Spleen (tissue), 13 donors: ENCODE measurements at places on chromosomes 12 and 14. TPM values are rescaled to one million over a fixed set of nuclear protein-coding genes. Genes with fewer than 3 reads are reported as not detected.

Gene CSRP2
- total RNA-seq = 11.6 TPM

Gene REP15
- total RNA-seq = 4.2 TPM

Gene PTCSC3
- total RNA-seq = not detected

Gene SRRM4
- not detected for total RNA-seq

Gene UNC79
- not detected for total RNA-seq

GRCh38 chr12:107372229-107372658 lies 278.9 kb upstream of the CRY1 start:
- DNase-seq = no peak
- H3K4me1 ChIP-seq = peaks cover 32% of the 10 kb centered on the region
- peak overlapping the region; percentile 58 for H3K27ac ChIP-seq
- no peaks in the 10 kb centered on the region for H3K36me3 ChIP-seq

DNA sequence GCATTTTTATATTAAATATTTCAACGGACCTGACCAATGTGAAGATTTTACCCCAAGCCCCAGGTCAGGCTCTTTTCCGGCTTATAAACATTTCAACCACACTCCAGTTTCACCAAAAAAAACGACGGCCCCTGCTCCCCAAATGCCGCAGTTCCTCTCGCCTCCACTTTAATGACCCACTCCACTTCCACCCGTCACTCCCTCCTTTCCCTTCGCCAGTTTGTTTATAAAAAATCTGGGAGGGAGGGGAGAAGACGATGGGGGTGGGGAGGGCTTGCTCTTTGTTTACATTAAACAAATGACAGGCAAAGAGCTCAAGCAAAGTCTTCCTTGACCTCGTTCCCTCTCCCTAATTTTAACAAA lies 5.4 kb downstream of the SIX6 start:
- DNase-seq = no peak
- no peak overlapping the region for H3K27ac ChIP-seq
- no peaks in the 10 kb centered on the region for H3K36me3 ChIP-seq
- no peak overlapping the region for H3K4me3 ChIP-seq

DNA sequence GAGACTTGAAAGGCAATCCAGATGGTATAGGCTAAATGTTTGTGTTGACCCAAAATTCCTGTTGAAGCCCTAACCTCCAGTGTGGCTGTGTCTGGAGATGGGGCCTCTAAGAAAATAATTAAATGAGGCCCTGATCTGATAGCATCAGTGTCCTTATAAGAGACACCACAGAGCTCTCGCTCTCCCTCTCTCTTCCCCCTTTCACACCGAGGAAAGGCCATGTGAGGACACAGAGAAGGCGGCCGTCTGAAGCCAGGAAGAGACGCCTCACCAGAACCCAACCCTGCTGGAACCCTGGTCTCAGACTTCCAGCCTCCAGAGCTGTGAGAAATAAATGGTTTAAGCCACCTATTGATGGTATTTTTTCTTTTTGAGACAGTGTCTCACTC lies 87.5 kb downstream of the SCARB1 start:
- no peaks in the 10 kb centered on the region for H3K27me3 ChIP-seq
- H3K4me1 ChIP-seq = peaks cover 78% of the 10 kb centered on the region
- DNase-seq = no peak
- H3K36me3 ChIP-seq = no peaks in the 10 kb centered on the region
- no peak overlapping the region for H3K27ac ChIP-seq

DNA sequence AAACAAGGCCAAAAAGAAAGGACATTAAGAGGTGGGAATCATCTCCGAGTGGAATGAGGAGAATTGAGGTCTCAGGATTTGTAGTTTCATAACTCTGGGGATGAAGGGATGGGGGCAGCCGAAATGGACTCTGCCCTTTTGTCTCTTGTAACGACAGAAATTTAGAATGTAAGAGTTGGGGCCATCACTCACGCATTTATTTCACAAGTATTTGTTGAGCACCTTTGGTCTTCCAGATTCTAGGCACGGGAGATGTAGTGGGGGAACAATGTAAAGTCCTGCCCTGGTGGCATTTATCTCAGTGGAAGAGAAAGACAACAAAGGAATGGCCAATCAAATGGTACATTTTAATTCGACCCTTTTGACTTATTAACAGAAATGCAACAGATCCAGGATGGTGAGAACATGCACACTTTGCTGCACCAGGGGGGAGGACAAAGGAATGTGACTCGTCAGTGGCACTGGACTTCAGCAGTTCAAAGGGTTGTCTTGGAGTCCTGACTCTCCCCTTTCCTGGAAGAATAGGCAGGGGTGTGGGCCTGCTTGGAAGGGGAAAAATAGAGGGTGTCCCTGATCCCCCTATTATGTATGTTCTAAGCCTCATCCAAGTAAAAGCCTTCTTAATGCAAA lies 102.0 kb downstream of the TMEM30B start:
- no peaks in the 10 kb centered on the region for H3K36me3 ChIP-seq
- no peak overlapping the region for H3K27ac ChIP-seq
- H3K4me1 ChIP-seq = no peaks in the 10 kb centered on the region
- H3K4me3 ChIP-seq = no peak overlapping the region

- H3K36me3 ChIP-seq = no peaks in the 10 kb centered on the region
- H3K27me3 ChIP-seq = peaks cover 29% of the 10 kb centered on the region
- peak overlapping the region; percentile 61 for H3K4me3 ChIP-seq
- no peak overlapping the region for H3K27ac ChIP-seq
Measured at GRCh38 chr12:94100990-94101737, 47.2 kb upstream of the PLXNC1 start.

- DNase-seq = peak; percentile 34
- H3K4me1 ChIP-seq = no peaks in the 10 kb centered on the region
- no peaks in the 10 kb centered on the region for H3K27me3 ChIP-seq
- H3K36me3 ChIP-seq = no peaks in the 10 kb centered on the region
- no peak overlapping the region for H3K4me3 ChIP-seq
- no peak overlapping the region for H3K27ac ChIP-seq
Measured at GRCh38 chr14:94615823-94616570, 3.8 kb downstream of the SERPINA3 start.

DNA sequence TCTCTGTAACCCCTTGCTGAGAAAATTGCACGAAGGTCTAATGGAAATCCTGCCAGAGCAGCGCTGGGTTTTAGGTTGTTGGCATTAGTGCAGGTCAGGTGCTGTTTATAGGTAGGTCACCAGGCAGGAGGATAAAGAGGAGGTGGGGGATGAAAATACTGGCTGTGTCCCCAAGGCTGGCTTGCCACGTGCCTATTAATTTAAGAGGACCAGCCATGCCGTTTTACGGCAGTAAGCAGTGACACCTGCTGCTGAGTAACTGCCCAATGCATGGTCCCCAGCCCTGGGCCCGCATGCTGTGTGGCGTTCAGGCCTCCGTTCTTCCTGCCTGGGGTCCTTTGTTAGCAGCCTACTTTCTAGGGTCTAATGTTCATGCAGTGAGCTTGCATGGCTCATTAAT lies 67.2 kb downstream of the WDR20 start:
- H3K27ac ChIP-seq = no peak overlapping the region
- peaks cover 20% of the 10 kb centered on the region for H3K4me1 ChIP-seq
- H3K27me3 ChIP-seq = no peaks in the 10 kb centered on the region

GRCh38 chr14:31194661-31195060 lies 12.9 kb downstream of the HECTD1 start:
- H3K4me1 ChIP-seq = peaks cover 34% of the 10 kb centered on the region
- no peaks in the 10 kb centered on the region for H3K27me3 ChIP-seq
- H3K4me3 ChIP-seq = no peak overlapping the region
- no peak overlapping the region for H3K27ac ChIP-seq

GRCh38 chr12:96140174-96140573 lies 54.0 kb upstream of the ELK3 start:
- no peaks in the 10 kb centered on the region for H3K36me3 ChIP-seq
- DNase-seq = no peak
- H3K4me1 ChIP-seq = peaks cover 23% of the 10 kb centered on the region
- H3K27me3 ChIP-seq = no peaks in the 10 kb centered on the region

- H3K4me1 ChIP-seq = peaks cover 10% of the 10 kb centered on the region
- peak overlapping the region; percentile 71 for H3K27ac ChIP-seq
- H3K27me3 ChIP-seq = no peaks in the 10 kb centered on the region
- peaks cover 30% of the 10 kb centered on the region for H3K36me3 ChIP-seq
- no peak for DNase-seq
Measured at GRCh38 chr12:6067152-6067916, 57.1 kb downstream of the VWF start.

DNA sequence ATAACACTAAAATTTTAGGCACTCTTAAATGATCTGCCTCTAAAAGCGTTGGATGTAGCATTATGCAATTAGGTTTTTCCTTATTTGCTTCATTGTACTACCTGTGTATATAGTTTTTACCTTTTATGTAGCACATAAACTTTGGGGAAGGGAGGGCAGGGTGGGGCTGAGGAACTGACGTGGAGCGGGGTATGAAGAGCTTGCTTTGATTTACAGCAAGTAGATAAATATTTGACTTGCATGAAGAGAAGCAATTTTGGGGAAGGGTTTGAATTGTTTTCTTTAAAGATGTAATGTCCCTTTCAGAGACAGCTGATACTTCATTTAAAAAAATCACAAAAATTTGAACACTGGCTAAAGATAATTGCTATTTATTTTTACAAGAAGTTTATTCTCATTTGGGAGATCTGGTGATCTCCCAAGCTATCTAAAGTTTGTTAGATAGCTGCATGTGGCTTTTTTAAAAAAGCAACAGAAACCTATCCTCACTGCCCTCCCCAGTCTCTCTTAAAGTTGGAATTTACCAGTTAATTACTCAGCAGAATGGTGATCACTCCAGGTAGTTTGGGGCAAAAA lies 4.1 kb downstream of the CDKN1B start:
- DNase-seq = no peak
- H3K4me3 ChIP-seq = peak overlapping the region; percentile 87
- peak overlapping the region; percentile 99 for H3K27ac ChIP-seq
- H3K4me1 ChIP-seq = peaks cover 37% of the 10 kb centered on the region
- no peaks in the 10 kb centered on the region for H3K27me3 ChIP-seq

DNA sequence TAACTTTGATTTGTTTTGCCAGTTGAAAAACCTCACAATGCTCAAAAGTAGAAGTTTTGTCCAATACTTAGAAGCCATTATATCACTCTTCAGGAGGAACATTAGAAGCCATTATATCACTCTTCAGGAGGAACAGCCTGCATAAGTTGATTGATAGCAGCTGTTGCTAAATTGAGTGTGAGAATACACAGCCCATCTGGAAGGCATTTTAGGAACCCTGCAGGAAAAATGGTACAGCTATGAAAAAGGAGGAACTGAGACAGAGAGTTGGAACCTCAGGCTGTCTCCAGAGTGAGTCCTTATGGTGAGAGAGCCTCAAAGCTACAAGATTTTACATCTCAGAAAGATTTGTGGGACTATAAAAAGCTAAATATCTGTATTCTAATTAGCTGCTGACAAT lies 207.0 kb downstream of the MYRFL start:
- H3K27me3 ChIP-seq = no peaks in the 10 kb centered on the region
- no peak overlapping the region for H3K4me3 ChIP-seq
- DNase-seq = no peak
- H3K36me3 ChIP-seq = no peaks in the 10 kb centered on the region

- no peaks in the 10 kb centered on the region for H3K27me3 ChIP-seq
- H3K4me1 ChIP-seq = peaks cover 29% of the 10 kb centered on the region
- H3K36me3 ChIP-seq = no peaks in the 10 kb centered on the region
- DNase-seq = no peak
- no peak overlapping the region for H3K27ac ChIP-seq
- no peak overlapping the region for H3K4me3 ChIP-seq
Measured at GRCh38 chr14:100409651-100410050, 86.5 kb downstream of the SLC25A47 start.

DNA sequence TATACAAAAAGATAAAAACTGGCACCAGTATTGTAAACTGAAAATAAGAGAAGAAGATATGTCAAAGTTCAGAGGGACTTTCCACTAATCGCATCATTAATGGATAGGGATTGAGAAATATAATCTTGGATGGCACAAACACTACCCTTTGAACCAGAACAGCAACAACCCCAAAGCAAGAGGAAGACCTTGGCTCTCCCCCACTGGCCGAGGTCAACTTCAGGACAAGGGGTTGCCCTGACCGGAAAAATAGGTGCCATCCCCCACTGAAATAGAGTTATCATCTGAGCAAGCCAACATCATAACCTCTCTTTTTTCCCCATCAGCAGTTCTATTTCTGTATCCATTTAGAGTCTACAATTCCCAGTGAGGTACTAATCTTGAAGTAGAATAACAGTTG lies 72.4 kb upstream of the PCED1B start:
- H3K27ac ChIP-seq = no peak overlapping the region
- H3K4me1 ChIP-seq = no peaks in the 10 kb centered on the region
- DNase-seq = no peak
- no peaks in the 10 kb centered on the region for H3K36me3 ChIP-seq
- no peak overlapping the region for H3K4me3 ChIP-seq
- H3K27me3 ChIP-seq = no peaks in the 10 kb centered on the region

- H3K4me1 ChIP-seq = no peaks in the 10 kb centered on the region
- no peak overlapping the region for H3K27ac ChIP-seq
- H3K36me3 ChIP-seq = peaks cover 100% of the 10 kb centered on the region
- H3K27me3 ChIP-seq = no peaks in the 10 kb centered on the region
- no peak overlapping the region for H3K4me3 ChIP-seq
Measured at GRCh38 chr14:102047808-102048540, 38.9 kb downstream of the HSP90AA1 start.

DNA sequence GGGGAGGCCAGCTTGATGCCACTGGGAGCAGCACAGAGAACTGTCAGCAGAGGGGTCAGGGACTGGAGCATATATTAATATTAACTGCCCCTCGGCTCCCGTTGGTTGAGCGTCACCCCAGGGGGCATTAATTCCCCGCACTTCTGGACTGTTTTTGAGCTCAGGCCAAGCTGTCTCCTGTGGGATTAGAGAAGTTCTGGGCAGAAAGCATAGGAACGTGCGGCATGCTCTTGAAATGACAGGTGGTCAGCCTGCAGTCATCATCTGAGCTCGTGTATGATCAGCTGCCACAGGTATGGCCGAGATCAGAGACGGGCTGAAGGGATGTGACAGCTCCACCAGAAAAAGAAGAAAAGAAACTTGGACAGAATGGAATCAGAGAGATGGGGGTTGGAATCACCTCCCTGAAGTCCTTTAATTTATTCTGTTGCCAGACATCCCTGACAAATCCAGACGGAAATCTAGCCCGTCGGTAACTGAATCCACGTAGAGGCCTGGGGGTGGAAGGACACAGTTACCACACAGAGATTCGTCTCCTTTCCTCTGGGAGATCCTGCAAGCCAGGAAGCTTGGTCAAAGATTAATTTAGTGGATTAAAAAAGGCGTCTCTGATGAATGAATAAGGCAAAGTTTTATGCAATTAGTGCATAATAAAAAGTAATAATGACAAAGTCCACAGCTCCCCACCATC lies 23.6 kb downstream of the NR1H4 start:
- DNase-seq = no peak
- no peak overlapping the region for H3K4me3 ChIP-seq
- H3K27ac ChIP-seq = no peak overlapping the region
- H3K36me3 ChIP-seq = no peaks in the 10 kb centered on the region
- no peaks in the 10 kb centered on the region for H3K4me1 ChIP-seq

DNA sequence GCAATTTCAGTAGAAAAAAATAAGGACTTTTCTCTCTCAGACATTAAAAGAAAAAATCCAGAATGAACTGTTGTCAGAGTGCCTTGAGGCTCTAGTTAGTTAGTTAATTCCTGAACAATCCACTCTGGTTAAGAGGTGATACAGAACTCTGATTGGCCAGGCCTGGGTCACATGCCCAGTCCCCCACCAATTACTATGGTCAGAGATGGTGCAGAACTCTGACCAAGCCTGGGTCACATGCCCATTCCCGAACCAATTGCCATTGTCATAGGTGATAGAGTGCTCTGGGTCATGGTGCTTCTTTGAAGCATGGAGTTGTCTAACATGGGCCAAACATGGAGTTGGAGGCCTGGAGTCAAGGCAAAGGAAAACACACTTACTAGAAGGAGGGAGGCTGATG lies 11.1 kb upstream of the MYO1H start:
- H3K4me1 ChIP-seq = no peaks in the 10 kb centered on the region
- no peaks in the 10 kb centered on the region for H3K27me3 ChIP-seq
- no peak for DNase-seq
- H3K4me3 ChIP-seq = no peak overlapping the region
- H3K36me3 ChIP-seq = no peaks in the 10 kb centered on the region
- no peak overlapping the region for H3K27ac ChIP-seq

GRCh38 chr14:71523630-71524319 lies 408.5 kb upstream of the RGS6 start:
- H3K4me1 ChIP-seq = no peaks in the 10 kb centered on the region
- no peak overlapping the region for H3K4me3 ChIP-seq
- no peak for DNase-seq
- H3K36me3 ChIP-seq = no peaks in the 10 kb centered on the region
